ENCODE measurements at places on chromosomes 5 and 9. TPM values are rescaled to one million over a fixed set of nuclear protein-coding genes. Genes with fewer than 3 reads are reported as not detected.

The F2RL1 gene
- 13.8 TPM for total RNA-seq

The LCNL1 gene
- total RNA-seq, result 0.29 TPM

The TRIP13 gene
- total RNA-seq, result 2.3 TPM

The BTNL9 gene
- total RNA-seq, result 94.6 TPM

The LRRC14B gene
- not detected for total RNA-seq

DNA sequence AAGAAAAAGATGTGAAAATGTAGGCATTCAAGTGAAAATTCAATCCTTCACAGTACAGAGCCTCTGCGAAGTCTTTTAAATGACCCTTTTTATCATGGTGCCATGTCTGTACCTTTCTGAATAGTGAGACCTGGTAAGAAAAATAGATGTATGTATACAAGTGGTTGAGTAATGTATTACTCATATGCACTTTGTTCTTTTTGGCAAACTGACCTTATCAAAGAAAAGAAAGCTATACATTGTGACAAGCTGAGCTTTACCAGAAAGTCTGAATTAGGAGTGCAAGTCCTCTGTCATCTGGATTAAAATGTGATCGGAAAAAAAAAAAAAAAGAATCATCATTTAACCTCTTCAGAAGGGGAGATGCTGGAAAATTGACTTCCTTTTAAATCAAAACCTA, 356.4 kb upstream of the CCNH start:
- DNase-seq, result no peak

DNA sequence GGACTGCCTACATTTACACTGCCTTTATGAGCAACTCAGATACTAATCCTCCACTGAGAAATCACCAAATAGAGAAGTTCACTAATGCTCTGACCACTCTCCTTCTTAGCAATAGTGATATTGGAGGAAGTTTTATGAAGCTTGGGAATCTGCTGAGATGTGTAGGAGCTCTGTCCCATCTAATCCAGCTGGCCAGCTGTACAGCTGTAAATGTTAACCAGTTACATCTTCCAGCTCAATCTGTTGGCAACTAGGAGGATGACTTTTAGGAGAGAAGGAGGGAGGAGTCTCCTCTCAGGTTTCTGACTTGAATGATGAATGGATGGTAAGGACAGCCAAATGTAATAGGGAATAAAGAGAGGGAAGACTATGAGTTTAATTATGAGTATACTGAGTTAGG, 36.3 kb upstream of the LRRC19 start:
- DNase-seq, result no peak

- DNase-seq, result no peak
These were observed 446.4 kb upstream of the KLF4 start for GRCh38 chr9:107935931-107936330.

DNA sequence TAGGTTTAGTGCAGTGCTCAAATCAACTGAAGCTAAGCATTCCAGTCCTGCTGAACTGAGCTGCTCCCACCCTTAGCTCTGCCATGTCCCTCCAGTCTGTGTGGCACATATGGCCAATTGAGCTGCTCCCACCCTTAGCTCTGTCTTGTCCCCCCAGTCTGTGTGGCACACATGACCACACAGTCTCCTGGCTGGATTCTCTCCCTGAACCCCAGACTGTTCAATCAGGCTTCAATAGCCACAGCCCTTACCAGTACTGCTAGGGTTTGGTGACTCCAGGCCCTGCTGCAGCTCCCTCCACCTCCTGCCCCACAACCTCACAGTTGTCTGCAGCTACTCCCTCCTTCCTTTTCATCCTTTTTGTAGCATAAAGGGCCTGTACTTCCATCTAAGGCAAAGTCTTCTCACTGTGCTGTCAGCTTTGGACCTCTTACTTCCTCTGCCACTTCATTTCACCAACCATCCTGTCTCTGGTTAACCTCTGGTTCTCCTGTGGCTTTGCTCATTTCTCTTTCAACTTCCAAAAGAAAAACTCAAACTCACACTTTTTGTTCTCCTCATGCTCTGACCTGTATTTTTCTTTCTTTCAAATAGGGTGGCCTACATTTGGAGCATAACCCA, 50.8 kb downstream of the ADAMTS12 start:
- no peak for DNase-seq

DNA sequence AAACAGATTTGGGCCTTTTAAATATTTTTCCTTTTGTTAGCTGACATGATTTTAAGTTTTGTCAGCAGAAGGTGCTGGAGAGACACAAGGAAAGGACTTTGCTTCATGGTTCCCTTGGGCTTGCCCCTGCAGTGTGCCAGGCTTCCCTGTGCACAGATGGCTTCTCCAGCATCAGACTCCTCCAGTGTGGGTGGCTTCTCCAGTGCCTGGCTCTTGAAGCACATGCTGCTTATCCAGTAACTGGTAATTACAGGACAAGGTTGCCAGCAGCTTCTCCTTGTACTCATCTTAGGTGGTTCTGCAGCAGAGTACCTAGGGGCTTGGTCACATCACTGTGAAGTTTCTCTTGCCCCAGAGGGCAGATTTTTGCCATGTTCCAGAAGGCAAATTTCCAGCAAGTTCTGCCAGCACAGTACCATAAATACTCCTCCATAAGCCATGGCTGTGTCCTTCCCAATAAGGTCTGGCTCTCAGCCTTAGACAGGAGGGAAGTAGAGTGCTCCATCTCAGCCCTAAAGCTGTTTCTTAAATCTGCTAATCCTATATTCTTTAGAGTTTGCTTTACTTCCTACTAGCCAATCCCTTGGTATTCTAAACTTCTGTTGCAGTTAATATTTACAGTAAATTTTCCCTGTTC, 62.4 kb downstream of the PJA2 start:
- no peak for DNase-seq

- DNase-seq, result no peak
These were observed 40.4 kb upstream of the HMHB1 start for GRCh38 chr5:143771602-143772001.

DNA sequence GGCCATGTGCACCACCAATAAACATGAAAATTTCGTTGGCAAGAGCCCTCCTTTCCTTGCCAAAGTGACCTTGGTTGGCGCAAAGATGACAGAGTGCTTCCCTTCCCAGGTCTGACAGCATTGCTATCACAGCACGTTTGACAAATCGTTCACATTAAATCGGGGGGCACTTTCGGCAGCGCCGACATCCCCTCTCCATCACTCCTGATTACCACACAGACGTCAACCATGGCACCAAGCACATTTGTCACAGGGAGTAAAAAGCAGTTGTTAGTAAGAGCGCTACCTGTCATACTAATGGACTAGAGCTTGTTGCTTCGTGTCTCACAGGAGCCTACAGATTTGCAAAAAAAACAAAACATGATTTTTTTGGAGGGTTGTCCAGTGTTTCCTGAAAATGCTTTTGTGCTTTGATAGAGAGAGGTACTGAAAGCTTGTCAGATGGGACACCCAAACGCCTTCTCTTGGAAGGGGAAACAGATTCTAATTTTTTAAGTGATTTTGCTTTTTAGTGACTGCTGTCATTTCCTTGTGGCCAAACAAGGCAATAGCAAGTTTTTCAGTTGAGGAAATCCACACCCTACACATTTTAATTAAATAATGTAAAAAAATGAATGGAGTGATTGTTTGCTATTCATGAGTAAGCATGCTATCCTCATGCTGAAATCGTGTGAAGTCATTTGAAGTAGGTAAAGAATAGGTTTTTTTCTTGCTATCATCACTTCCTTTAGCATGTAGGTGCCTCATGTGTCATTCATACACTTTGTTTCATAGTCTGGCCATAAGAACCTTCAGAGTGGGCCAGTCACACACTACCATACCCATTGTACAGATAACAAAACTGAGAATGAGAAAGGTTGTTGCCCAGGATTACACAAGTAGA, 682.8 kb upstream of the WWC1 start:
- no peak for DNase-seq

GRCh38 chr5:122845229-122846050, at the start of gene SNX24:
Gene SNX24, plus strand, starts transcription at chr5:122845613. Its CDS starts 21 bp downstream, at chr5:122845634.
- peak; percentile 56 for DNase-seq

All from breast epithelium (tissue), 4 donors.